ENCODE measurements at places on chromosomes 13 and 19.

DNA sequence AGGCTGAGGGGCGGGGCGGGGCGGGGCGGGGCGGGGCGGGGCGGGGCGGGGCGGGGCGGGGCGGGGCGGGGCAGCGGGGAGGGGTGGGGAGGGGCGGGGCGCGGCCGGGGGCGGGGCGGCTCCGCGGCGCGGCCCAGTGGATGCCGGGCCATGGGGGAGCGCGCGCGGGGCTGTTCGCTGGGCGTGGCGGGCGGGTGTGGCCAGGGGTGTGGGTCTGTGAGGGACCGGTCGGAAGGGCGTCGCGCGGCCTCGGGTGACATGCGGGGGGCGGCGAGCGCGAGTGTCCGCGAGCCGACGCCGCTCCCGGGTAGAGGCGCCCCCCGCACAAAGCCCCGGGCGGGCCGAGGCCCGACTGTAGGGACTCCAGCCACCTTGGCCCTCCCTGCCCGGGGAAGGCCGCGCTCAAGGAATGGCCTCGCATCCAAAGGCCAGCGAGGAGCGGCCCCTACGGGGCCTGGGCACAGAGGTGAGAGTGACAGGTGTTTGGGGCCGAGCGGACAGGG lies at the start of gene ZFP28:
TSS of gene ZFP28 (plus strand) at position 188 of the 503 bp plus-strand sequence. CDS start at position 259, 71 bp downstream.
- no peak for DNase-seq

DNA sequence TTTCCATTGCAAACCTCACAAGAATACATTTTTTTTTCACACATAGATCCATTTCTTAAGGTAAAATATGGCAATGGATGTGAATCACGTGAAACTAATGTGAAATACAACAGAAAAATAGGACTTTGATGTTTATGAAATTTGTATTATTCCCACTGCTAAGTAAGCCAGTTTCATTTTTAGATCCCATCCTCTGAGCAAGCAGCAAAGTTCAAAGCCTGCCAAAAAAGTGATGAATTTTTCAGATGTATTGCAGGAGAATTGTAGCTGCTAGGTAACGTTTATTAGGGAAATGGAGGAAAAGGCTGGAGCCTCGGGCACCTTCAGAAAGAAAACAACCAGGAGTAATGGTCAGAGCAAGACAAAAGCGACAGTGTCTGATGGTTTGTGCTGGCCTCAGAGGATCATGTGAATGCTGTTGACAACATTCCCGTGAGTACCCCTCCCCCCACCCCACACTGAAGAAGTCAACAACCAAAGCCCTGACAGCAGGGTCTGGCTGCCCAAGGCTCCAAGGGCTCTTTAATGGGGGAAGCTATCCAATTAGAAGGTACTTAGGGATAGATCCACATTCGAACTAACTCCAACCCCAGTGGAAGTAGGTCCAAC lies 95.5 kb downstream of the OXGR1 start:
- DNase-seq, result no peak

GRCh38 chr19:3783660-3784584 lies 2.3 kb downstream of the MATK start:
- no peak for DNase-seq

GRCh38 chr13:73365681-73366080 lies 306.9 kb downstream of the KLF5 start:
- no peak for DNase-seq

DNA sequence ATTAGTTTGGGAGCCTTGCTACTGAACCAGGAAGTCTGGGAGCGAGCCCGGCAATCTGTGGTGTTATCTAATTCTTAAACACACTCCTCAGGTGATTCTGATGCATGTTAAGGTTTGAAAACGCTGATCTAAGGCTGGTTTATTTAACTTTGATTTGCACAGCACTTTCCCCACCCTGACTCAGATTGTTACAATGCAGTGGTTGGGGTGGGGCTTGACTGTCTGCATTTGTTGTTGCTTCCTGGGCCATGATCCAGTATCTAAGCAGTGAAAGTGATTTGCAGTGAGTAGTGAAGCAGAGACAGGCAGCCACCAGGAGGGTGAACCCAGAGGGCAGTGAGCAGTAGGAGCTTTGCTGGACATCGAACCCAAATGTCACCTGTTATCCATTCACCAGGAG lies 81.6 kb upstream of the ARGLU1 start:
- no peak for DNase-seq

- DNase-seq, result no peak
Observed at GRCh38 chr13:37192956-37193355, 87.5 kb upstream of the CSNK1A1L start.

DNA sequence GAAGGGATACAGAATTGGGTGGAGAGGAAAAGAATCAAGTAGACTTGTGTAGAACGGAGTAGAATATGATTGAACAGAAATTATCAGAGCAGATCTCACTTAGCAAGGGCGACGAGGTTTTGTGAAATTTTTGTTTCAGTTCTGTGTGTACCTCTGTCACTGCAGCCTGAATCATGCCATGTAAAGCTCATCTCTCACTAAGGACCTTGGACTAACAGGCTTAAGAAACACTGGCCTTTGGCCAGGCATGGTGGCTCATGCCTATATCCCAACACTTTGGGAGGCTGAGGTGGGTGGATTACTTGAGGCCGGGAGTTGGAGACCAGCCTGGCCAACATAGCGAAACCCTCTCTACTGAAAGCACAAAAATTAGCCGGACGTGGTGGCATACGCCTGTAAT lies 62.6 kb downstream of the MYH14 start:
- DNase-seq, result no peak

DNA sequence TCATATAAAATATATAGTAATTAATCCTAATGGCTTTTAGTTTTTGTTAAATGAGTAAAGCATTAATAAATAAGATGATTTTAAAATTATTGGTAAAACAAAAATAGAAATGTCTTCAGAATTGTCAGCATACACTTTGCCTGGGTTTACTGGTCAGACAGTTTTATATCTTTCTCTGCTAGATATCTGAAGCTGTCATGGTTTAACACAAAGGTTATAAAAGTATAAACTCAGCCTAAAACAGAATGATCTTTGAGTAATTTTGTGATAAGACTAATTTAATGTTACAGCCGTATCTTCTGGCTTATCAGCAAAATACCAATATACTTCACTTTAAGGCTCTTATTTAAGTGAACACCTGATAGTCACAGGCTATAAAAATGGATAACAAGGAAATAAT lies 17.8 kb upstream of the NAA16 start:
- DNase-seq, result no peak

- DNase-seq, result no peak
Observed at GRCh38 chr13:35743165-35743564, 266.7 kb upstream of the MAB21L1 start.

DNA sequence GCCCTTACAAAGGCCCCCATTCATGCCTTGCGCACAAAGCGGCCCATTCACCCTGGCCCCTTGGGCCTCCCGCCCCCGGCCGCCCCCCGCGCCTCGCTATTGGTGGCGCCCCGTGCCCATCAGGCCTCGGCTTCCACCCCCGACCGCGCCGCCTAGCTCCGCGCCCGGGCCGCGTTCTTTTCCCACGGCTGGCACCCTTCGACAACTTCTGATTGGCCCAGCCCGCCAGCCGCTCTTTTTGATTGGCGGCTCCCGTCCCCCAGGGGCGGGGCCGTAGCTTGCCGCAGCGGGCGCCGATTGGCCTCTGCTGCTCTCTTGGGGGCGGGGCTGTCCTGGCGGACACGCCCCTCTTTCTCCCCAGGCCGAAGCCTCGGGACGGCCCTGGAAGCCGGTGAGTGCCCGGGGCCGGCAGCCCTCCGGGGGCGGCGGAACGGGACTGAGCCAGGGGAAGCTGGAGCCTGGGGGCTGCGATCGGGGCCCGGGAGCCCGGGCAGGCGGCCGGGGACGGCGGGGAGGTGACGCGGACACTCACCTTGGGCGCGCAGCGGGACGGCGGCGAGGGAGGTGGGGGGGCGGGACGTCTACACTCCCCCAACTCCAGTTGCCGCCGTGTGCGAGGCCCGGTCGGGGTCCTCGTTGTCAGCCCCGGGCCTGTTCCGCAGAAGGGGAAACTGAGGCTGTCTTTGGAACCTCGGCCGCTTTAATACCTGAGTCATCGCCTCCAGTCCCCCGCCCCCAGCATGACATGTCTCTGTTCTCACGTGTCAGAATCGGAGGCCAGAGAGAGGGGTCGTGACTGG lies at the start of gene MYH14:
TSS of gene MYH14 (plus strand) at position 342 of the 800 bp plus-strand sequence. CDS start 6,744 bp downstream, outside the sequence.
- DNase-seq, result peak; percentile 9

DNA sequence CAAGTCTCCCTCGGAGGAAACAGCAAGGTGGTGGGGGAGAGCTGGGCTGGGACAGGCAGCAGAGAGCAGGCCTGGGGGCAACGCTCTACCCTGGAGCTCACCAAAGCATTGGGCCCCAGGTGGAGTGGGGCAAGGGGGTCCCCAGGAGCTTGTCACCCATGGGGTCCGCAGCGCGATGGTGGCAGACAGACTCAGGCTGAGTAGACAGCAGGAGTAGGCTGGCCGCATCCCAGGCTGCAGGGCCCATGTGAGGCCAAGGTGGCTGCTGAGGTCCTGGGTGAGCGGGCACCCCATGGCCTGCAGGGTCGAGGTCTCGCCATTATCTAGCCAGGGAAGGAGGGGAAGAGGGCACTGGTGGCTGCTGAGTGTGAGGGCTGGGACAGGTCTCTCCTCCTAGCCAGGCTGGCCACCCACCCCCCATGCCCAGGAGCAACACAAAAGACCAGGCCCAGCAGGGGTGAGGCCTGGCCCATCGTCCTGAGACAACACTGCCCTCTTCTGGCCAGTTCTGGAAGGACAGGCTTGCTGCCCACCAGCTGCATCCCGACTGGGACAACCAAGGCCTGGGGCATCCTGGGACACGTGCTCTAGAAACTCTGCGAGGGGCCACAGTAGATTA lies 33.1 kb downstream of the CEBPG start:
- DNase-seq, result peak; percentile 86

DNA sequence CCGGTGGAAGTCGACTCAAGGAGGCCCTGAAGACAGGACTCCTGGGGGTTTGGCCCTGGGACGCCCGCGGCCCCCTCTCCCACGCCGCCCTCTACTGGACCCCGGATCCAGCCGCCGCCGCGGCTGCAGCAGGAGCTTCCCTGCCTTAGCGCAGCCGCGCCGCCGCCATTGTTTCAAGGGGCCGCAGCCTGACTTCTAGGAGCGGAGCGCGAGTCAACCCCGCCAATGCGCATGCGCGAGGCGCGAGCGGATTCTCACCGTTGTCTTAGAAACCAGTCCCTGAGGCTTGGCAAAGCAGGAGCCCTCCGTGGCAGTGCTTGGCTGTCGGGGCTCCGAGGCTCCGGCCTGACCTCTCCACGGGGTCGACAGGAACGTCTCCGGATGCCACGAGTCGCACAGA lies 19.1 kb upstream of the ZNF420 start:
- DNase-seq, result no peak

DNA sequence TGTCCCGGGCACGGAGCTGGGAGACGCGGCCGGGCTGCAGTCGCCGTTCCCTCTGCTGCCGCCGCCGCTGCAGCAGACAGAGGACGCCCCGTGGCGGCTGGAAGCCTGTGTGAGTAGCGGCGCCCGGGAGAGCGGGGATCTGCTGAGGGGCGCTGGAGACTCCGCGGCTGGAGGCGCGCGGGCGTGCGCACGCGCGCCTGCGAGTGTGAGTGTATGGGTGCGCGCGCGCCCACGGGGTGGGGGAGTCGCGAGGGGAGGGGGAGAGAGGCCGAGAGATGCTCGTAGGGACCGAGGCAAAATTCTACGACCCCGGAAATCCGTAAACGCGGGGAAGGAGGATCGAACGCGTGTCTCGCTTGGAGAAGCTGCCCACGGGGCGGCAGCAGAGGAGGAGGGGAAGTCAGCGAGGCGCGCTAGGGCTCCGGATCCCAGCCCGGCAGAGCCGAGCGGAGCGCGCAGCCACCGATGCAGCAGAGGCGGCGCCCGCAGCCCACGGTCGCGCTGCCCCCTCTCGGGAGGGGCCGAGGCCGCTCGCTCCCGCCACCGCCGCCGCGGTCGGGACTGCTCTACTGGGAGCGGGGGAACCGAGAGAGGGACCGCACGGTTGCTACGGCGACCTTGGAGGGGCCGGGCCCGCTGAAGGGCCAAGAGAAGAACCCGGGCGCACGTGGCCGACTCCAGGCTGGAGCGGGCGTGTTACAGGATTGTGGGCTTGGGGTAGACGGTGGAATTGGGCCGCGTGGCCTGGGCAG lies at the start of gene ENOX1:
TSS of gene ENOX1 (minus strand) at position 207 of the 752 bp plus-strand sequence.
- no peak for DNase-seq

GRCh38 chr13:99542788-99543406 lies 41.6 kb downstream of the TM9SF2 start:
- DNase-seq, result peak; percentile 7

DNA sequence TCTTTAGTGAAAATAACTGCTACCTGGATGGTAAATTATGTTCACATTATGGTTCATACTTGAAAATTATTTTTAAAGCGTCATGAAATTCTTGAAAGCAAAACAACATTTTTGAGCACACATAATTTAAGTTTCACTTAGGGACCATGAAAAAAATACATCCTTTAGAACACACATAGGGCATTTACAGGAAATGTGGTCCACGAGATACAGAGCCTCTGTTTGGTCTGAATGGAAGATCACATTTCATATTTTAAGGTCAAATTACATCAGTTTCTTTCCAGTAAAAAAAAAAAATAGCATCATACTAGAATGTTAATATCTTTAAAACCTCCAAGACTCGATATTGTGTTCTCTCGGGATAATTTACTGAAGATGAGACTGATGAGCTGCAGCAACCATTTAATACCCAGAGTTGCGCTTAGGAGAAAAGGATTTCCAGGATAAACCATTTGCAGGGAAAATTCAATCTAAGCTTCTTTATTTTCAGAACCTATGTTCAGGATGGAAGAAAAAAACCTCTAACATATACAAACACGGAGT lies 720.7 kb downstream of the DIAPH3 start:
- DNase-seq, result no peak

GRCh38 chr19:53813996-53814395 lies 10.1 kb downstream of the NLRP12 start:
- no peak for DNase-seq

GRCh38 chr13:110653271-110653670 lies 37.9 kb downstream of the NAXD start:
- no peak for DNase-seq

GRCh38 chr19:45906221-45906620 lies 3.8 kb upstream of the MYPOP start:
- DNase-seq, result peak; percentile 59

DNA sequence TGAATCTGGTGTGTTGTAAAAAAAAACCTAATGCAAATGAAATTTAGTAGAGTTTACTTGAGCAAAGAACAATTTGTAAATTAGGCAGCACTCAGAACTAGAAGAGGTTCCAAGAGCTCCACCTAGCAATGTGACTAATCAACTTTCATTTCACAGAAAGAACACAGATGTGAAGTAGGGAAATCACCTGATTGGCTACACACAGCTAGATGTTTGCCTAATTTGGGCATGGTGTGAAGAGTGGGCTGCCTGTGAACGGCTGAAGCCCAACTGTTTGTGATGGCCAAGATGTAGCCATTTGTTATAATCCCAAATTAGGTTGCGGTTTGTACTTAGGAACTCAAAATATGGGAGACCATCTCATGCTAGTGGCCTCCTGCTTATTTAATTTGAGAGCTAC lies 724.4 kb upstream of the SLITRK5 start:
- no peak for DNase-seq

GRCh38 chr19:46635920-46636761 lies at the start of gene GNG8:
TSS of gene GNG8 (minus strand) at chr19:46636202. CDS start at chr19:46634682, 1,520 bp downstream.
- no peak for DNase-seq
